ENCODE measurements at places on chromosomes 7 and 10.

DNA sequence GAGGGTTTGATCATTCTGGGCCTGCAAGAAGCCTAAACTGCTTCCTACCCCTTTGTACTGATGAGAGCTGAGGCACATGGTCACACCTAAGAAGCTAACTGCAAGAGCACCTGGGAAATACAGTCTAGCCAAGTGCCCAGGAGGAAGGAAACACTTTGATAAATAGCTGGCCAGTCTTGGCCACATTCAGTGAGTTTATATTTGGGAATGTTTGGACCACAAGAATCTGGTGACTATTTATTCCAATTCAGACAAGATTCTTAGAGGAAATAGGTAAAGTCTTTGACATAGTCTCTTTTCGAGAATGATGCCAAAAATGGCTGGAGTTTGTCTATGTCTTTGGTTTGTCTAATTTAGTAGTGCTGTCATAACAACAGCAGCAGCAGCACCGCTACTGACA lies 213.6 kb downstream of the KIF20B start:
- no peak for DNase-seq

DNA sequence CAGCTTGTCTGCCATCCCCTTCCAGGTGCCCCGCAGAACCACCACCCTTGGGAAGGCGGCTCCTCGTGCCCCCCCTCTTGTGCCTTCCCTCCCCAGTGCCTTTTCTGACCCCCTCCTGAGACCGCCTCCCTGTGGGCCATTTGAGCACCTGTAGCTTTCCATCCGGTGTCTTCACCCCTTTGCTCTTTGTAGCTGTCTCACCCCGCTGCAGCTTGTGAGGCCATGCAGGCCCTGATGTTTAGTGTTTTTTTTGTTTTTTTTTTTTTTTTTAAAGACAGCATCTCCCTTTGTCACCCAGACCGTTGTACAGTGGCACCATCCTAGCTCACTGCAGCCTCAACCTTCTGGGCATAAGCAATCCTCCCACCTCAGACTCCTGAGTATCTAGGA lies 52.5 kb downstream of the CUX1 start:
- DNase-seq, result no peak

DNA sequence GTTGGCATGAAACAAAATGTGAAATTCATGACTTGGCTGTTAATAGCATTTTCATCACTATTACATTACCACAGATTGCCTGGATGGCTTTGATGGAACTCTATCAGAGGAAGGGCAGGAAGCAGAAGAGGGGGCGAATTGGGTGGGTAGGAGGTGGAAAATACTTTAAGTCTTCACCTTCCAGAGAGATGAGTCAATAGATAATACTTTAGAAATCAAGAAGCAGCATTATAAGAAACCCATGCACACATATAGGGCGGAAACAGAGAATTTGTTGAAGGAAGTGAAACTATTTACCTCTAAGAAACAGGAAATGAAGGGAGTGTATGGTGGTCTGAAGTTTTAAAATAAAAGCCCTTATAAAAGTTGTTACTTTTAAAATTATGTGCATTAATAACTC lies 152.1 kb upstream of the TARP start:
- DNase-seq, result no peak

- DNase-seq, result no peak
These were observed 93.0 kb upstream of the PCGF5 start for GRCh38 chr10:91127341-91128082.

DNA sequence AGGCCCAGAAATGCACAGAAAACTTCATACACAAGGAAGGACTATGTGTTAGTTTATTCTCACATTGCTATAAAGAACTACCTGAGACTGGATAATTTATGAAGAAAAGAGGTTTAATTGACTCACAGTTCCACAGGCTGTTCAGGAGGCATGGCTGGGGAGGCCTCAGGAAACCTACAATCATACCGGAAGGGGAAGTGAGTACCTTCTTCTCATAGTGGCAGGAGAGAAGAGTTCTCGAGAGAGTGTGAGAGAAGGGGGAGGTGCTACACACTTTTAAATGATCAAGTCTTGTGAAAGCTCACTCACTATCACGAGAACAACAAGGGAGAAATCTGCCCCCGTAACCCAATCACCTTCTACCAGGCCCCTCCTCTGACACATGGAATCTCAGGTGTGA lies 16.8 kb upstream of the RAMP3 start:
- DNase-seq, result no peak

DNA sequence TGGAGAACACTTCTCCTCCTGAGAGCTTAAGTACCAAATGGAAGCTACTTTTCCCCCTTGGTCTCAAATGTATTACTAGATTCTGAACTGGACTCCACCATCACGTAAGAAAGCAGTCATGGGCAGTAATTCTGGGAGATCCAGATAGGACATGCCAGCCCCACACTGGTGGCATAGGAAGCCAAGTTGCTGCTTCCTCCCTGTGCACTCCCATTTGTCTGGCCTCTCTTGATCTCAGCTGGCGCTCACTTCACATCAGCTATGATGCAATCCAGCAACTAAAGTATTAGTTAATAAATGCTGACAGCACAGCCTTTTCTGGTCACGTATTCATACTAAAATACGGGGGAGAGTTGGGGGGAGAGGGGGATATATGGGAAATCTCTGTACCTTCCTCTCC lies 3.4 kb upstream of the IL6 start:
- DNase-seq, result no peak

DNA sequence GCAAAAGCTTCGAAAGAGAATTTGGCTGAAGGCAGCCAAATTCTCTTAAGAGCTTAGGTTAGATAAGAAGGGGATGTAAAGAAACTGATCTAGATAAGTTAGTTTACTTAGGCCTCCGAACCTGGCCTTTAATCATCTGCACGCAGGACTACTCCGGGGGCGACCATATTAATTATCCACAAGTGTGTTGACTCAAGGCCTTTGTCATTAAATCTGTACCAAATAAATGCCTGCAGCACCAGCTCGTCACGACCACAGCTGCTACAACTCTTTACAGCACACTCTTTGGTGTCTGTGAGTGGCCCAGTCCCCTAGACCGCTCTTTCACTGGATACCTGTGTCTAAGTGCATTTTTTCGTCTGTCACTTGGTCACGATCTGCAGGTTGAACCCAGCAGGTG lies 69.8 kb upstream of the LSM8 start:
- DNase-seq, result no peak

GRCh38 chr10:78981970-78982281 lies 86.8 kb upstream of the ZMIZ1 start:
- no peak for DNase-seq

Data from right hindlimb (tissue), 1 donor.